ENCODE measurements at places on chromosomes 16 and 17.

DNA sequence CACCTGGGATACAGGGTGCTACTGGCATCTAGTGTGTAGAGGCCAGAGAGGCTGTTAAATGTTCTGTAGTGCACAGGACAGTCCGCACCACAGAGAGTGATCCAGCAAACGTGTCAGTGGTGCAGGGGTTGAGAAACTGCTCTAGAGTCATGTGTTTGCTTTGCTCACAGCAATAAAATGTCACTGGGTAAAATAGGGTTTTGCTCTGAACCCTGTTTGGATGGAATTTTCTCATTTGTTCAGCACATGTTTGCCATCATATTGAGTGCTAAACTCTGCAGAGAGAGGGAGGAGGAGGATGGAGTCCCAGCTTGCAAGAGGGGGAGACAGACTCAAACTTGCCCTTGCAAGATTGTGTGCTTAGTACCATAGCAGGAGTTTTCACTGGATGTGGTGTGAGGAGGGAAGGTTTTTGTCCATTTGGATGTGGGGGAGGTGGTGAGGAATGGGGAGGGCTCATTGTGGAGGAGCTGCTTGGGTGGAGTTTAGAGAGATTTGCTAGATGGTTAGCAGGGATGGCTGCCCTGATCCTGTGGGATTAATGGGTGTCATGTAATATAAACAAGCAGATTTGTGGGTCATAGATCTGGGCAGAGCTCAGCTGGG is 11.8 kb downstream of the PLCG2 start:
- no peak for DNase-seq

GRCh38 chr17:40311575-40311974 is 2.6 kb downstream of the RARA start:
- no peak for DNase-seq

DNA sequence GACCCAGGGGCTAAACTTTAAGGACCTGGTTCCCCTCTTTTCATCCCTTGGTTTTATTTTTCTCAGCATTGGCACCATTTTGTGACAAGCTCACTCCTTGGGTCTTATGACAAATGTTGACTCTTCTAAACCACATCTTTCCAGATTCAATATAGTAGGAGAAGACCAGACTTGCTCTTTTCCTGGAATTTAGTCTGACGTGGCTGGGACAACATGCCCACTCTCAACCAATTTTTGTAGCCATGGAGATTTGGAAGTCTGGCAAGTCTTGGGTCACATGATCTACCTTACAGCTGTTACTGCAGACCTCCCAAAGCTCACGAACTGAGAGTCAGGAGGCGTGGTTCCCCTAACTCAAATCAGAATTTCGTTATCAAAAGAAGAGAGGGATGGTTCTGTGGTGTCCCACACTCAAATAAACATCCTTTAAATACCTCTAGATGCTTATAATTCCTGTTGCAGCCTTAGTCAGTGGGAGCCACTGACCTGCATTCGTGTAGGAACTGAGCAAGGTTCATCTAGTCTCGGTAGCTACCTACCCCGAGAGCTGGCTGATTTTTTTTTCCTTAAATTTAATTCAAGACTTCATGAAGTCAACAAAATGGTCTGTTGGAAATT is 683.5 kb downstream of the MAF start:
- no peak for DNase-seq

DNA sequence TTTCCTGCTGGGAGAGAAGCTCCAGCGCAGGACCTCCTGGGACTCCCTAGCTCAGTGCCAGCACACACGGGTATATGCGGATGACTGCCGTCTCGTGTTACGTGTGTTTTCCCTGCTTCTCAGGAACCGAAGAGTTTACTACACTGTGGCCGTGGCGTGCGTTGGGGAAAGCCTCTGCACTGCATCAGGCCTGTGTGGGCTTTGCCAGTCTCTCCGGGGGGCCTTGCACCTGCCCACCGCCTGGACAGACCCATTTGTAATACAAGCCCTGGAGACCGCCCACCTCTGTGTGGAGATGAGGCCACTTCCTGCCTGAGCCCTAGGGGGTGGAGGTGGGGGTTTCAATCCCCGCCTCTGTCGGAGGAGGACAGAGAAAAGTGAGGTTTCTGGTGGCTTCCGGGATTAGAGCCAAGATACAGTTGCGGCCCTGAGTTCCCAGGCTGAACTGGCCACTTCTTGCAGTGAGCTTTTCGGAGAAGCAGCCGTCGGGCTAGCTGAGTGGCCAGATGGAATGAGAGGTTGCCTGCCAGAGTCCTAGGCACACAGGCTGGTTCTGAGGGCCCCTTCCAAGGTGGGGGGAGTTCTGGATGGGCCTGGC is 43.4 kb upstream of the GSE1 start:
- no peak for DNase-seq

- DNase-seq = no peak
Measured at GRCh38 chr16:53974484-53975080, 270.6 kb downstream of the FTO start.

- DNase-seq = no peak
Measured at GRCh38 chr16:10098991-10099390, 83.2 kb downstream of the GRIN2A start.

DNA sequence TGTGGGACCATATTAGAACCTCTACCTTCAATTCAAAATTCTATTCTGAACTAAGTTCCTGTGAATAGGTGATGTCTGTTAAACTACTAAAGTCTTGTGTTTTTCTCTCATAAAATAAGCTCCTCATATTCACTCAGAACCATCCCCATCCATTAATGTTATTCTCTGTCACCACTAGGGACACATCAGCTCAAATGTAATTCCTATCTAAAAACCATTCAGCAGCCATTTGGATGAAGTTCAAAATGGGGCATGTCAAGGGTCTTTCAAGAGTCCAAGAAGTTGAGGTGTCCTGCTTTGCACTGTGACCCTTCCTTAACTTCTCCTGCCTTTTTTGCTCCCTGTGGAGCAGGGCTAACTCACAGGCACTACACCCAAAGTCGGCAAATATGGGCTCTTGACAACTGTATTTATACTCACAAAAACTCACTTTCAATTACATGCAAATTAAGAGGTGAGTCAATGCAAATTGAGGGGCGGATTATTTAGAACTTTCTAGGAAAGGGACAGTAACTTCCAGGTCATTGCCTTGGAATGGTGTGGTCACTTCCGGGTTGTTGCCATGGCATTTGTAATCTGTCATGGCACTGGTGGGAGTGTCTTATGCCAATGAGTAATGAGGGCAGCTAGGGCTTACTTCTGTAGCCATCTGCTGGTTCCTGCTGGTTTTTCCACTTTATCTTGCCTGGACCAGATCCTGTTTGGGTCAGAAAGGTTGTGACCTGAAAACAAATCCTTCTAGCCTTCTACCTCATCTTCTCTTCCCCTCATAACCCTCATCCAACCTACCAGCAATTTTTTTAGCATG is 128.2 kb upstream of the COX10 start:
- DNase-seq = no peak

GRCh38 chr17:30477774-30478115 is 537 bp downstream of the GOSR1 start:
- DNase-seq = no peak

GRCh38 chr16:4407543-4408322 is 8.7 kb downstream of the CORO7 start:
- no peak for DNase-seq

- no peak for DNase-seq
Measured at GRCh38 chr16:31377210-31377903, 15.8 kb upstream of the ITGAD start.

DNA sequence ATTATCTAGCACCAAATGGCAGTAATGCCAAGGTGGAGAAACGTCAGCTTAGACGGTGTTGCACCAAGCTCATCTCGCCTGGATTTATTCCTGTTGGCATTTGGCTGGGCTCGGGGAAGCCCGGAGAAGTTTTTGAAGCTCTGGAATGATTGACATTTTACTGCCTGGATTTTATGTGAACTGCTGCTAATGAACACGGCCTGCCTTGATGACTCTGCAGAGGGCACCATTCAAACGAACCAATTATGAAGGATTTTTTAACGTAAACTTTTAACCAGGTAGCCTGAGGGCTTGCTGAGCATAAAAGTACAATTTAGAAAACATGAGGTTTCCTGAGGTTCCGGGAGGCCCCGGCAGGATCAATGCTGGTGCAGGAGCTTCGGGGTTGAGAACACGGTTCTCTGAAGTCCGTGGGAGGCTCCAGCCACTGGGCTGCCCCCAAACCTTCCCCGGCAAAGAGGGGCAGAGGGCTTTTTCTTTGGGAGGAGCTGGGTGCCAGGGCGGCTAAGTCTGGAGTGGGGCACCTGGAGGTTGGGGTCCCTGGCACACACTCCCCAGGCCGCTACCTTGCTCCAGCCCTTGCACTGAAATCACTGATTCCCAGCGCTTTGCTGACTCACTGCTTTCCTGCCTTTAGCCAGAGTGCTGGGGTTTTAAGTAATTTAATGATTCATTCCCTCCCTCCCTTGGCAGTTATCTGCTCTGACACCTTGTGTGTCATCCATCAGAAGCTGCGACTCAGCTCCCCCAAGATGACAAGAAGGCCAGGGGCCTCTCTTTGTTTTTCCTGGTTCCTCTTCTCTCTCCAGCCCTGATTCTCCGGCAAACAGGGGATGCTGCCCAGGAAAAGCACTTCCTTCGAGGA is 161.2 kb upstream of the IRX3 start:
- DNase-seq = no peak

DNA sequence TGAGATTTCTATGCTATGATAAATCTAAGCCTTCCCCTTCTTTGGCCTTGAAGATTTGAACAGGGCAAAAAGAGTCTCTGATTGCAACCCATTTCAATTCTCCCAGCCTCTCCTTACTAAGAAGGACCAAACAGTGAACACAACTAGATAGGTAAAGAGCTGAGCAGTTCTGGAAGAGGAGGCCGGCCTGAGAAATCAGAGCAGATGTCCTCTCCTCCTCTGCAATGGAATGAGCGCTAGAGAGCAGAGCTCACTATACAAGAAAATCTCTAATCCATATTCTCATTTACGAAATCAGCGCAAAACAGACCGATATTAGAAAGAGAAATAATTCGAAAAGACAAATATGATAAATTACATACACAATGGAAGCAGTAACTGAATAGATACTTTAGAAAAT is 124.2 kb downstream of the CDK5R1 start:
- no peak for DNase-seq

- no peak for DNase-seq
Measured at GRCh38 chr16:27582883-27583282, 32.9 kb downstream of the KATNIP start.

DNA sequence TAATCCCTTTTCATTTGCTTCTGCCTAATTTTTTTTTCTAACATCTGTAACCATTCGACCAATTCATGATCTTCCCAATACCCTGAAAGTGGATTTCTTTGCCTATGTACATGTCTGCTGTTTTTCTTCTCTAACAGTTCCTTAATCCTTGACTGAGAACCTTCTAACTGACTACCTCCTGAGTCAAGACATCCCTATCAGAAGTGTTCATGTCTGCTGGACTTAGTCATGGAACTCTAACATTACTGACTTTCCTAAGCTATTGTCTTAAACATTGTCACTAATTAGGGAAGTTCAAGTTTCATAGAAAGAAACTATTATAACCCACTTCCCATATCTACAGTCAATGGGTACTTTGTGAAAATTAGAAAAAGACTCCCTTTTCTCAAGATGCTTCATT is 52.4 kb upstream of the IRX5 start:
- DNase-seq = no peak

GRCh38 chr17:49890852-49891251 is 43.0 kb upstream of the TAC4 start:
- DNase-seq = no peak

GRCh38 chr17:16910341-16910740 is 61.6 kb downstream of the TNFRSF13B start:
- no peak for DNase-seq

DNA sequence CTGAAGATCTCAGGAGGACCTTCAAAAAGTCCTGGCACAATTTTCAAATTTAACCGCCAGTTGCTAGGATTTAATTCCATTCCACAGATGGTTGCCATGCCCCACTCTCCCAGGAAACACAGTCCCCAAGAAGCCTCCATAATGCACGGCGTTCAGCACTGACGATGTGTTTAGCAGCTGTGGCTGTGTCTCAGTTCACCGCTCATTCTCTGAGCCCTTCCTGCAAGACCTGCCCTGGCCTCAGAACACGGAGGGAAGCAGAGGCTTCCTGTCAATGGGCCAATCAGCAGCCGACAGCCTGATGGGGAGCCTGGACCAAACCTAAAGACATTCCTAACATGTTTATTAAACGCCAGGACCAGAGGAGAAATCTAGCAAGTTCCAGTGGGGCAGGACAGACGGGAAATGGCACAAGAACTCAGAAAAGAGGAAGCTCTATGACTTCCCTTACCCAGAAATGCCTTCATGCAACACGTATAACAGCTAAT is 4.9 kb downstream of the MYLK3 start:
- DNase-seq = no peak

- no peak for DNase-seq
Measured at GRCh38 chr16:89737341-89738071, 16.2 kb downstream of the ZNF276 start.

DNA sequence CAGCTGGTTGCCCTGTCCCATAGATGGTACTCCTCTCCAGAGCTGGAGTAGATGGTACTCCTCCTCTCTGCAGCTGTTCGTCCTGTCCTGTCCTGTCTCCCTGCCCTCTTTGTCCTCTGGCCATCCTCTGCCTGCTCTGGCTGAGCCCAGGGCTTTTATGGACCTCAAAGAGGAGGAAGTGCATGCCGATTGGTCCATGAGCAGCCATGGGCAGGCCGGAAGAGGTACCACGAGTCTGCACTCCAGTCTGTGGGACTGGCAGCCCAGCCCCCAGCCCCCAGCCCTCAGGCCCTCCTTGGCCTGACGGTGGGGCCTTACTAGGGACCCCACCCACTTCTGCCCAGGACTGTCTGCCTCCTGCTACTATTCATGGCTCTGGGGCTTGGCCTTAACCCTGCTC is 27.0 kb downstream of the GNGT2 start:
- DNase-seq = no peak

DNA sequence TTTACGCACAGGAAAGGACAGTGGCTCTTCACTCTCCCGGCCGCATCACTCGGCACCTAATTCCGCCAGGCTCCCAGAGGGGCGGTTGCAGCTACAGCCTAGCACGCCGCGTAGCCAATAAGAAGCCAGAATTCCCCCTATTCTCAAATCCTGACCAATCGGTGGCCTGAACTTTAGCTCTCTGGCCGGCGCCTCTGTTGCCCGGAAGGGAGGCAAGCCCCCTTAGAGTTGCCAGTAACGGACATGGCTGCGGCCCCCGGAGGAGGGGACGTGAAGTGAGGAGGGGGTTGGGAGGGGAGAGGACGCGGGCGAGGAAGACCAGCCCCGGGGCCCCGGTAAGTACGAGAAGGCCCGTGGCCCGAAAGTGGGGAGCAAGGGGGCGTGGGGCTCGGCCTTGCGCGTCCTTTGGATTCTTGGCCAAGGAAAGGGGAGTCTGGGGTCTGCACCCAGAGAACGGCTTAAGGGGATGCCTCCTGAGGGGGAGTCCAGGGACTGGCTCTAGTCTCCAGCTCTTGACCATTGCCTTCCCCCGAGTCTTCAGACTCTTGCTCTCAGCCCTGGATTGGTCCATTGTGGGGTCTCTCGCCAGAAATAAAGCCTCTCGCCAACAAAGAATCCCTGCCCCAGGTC is at the start of gene TMEM94:
Gene TMEM94 (plus strand): TSS at position 219 of the 630 bp plus-strand sequence. CDS start 15,271 bp downstream, outside the sequence.
- peak; percentile 82 for DNase-seq
